ENCODE measurements at places on chromosomes 3 and 15.
A peak's percentile ranks its signal among the peaks of the same experiment; 100 is the strongest.

DNA sequence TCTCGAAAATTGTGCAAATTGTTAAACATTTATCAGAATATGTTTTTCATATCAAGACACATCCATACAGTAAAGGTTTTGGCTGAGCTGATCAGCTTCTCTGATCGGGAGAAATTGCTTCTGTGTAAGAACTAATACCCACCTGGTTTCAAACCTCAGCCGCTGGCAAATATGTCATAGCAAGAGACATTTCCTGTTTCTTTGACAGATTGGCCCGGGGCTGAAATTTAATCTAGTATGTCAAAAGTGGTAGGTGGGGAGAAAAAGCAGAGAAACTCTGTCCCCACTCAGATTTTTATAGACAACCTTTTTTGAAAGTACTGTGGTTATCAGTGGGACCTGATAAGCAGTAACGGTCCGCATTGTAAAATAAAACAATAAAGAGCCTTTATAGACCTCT is 88.8 kb upstream of the SLC24A5 start:
- no peak for DNase-seq

DNA sequence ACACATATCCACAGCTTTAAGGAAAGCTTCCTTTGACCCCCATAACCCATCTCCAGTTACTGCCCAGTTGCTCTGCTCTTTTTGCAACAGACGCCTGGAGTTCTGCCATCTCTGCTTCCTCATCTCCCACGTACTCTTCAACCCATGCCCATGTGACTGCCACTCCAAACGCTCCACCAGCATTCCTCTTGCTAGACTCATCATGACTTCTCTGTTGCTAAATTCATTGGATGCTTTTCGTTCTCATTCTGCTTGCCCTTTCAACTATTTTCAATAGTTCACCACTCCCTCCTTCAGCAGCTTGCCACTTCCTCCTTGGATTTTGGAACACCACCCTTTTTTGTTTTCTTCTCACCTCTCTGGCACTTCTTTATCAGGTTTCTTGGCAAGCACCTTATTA is 2.7 kb upstream of the KNSTRN start:
- DNase-seq: peak; percentile 87

DNA sequence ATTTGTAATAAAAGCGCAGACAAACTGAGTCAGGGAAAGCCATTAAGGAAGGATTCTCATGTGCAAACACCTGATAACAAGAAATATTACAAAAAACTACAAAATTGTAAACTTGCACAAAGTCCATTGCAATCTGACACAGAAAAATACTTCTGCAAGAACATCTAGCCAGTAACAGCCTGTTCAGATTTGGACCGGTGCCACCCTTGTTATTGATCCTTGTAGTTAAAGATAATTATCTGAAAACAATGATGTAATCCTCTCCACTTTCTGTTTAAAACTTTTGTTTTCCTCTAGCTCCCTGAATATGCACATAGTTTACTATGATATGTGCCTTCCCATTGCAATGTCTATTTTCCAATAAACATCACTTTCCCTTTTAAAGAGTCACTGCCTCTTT is 1090.2 kb downstream of the PLOD2 start:
- no peak for DNase-seq

- DNase-seq: no peak
Measured at GRCh38 chr15:84402856-84403608, 167.5 kb downstream of the GOLGA6L4 start.

- DNase-seq: no peak
Measured at GRCh38 chr15:63582718-63583426, 14.3 kb upstream of the FBXL22 start.

GRCh38 chr15:73870700-73871408 is 2.5 kb upstream of the TBC1D21 start:
- peak; percentile 7 for DNase-seq

DNA sequence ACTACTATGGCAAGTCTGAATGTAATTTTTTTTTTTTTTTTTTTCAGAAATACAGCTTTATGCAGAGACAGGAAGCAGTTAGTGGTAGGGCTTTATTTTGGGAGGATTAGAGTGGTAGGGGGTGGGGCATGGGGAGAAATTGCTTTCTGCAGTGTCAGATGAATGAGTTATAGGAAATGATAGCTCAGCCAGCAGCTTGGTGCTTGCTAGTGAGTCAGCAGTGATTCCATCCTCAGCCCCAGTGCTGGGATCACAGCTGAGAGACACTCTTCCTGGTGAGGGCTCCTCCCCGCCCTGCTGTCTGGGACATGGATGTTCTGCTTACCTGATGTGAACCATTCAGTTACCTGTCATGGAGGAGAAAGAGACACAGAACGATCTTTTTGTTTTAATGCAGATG is 39.6 kb downstream of the SEMA6D start:
- peak; percentile 44 for DNase-seq

GRCh38 chr3:21665444-21666100 is 85.4 kb downstream of the ZNF385D start:
- DNase-seq: no peak

GRCh38 chr15:51076524-51077220 is 18.0 kb downstream of the TNFAIP8L3 start:
- DNase-seq: no peak

DNA sequence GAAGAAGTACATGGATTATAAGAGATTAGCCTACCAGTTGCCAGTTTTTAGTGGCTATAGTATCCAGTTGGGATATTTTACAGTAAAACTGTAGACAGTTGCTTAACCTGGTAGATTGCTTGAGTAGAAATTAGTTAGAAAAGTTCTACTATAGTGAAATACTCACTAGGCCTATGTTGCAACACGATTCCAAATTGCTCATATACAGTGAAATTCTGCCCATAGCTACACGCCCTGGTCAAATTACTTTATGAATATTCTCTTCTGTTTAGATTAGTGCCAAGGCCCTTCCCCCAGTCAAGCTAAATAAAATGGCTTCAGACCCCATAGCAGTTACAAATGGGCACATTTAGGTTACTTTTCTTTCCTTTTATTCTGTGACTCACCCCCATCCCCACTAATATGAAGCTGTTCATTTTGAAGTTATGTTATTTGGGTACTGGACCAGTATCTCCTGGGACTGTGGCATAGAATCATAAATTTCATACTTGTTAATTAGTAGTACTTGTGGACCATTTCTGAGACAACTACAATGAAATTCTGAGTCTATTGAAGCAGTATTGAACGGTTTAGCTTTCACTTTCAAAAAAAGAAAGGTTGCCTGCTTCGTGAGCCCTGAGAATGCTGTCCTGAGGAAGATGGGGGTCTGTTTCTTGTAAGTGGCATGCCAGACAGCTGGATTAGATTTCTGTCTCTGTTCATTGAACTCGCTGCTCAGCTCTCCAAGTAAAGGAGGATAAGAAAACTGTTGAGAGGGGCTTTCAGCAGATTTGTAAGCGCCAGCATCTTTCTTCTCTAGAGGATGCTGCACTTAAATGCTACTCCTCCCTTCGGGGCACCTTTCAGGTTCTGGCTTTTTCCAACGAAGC is 65.8 kb upstream of the CFAP20DC start:
- DNase-seq: no peak

DNA sequence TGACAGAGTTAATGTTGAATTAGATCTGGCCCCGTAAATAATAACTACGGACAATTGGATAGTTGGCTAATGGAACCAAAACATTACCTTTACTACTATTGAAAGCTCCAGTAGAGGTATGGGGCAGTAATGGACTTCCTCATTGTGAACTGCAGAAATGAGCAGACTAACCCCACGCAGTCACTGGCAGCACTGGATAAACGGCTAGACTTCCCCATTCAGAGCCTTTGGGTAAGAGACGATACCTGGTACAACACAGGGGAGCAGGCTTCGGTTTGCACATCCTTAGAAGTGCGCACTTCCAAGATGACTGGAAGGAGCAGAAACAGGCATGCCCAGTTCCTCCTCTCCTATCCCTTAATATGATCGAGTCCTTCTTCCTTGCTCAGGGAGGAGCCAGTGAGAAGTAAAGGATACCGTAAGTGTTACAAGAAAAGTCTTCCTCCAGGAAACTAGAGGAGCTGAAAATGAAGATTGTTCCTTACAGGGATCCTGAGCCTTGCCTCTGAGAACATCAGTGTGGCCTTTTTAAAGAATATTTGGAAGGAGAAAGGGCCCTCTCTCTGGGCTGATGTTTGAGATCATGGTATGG is 100.5 kb upstream of the NECTIN3 start:
- no peak for DNase-seq

- DNase-seq: no peak
Measured at GRCh38 chr3:13688824-13689223, 139.9 kb downstream of the FBLN2 start.

- no peak for DNase-seq
Measured at GRCh38 chr15:87537295-87537694, 719.2 kb downstream of the NTRK3 start.

DNA sequence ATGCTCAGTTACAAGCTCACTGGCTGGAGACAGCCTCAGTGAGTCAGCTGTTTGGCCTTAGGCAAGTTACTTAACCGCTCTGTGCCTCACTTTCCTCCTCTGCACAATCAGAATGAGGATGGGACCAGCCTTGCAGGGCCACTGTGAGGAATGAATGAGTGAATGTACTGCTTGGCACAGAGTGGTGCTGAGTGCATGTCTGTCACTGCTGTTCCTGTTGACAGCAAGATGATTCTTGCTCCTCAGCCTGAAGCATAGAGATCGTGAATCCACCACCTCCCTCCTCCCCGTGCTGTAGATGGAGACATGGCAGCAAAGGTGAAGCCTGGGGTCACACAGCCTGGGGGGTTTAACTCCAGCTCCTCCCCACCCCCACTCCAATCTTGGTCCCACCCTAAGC is 14.6 kb upstream of the GRIP2 start:
- no peak for DNase-seq

DNA sequence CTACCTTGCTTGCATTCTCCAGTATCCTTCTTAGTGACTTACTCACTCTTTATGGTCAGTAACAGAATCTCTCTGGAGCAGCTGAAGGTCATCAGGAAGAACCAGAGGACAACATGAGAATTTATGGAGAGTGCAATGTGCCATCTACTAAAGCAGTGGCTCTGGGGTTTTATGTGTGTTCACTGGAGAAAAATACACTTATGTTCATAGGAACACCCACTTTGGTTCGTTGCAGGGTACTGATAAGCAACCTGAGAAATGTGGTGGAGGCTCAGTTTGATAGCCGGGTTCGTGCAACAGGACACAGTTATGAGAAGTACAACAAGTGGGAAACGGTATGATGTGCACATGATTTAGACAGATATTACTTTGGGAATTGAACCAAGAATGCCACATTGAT is 12.8 kb downstream of the CPB1 start:
- DNase-seq: no peak

- peak; percentile 71 for DNase-seq
Measured at GRCh38 chr3:135966271-135966961, 888 bp downstream of the PPP2R3A start.

DNA sequence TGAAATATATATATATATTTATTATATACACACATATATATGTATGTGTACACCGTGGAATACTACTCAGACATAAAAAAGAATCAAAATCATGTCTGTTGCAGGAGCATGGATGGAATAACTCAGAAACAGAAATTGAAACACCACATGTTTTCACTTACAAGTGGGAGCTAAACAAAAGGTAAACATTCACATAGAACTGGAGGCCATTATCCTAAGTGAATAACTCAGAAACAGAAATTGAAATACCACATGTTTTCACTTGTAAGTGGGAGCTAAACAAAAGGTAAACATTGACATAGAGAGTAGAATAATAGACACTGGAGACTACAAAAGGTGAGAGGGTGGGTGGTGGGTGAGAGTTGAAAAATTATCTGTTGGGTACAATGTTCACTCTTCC is 171.5 kb upstream of the GOLIM4 start:
- no peak for DNase-seq

DNA sequence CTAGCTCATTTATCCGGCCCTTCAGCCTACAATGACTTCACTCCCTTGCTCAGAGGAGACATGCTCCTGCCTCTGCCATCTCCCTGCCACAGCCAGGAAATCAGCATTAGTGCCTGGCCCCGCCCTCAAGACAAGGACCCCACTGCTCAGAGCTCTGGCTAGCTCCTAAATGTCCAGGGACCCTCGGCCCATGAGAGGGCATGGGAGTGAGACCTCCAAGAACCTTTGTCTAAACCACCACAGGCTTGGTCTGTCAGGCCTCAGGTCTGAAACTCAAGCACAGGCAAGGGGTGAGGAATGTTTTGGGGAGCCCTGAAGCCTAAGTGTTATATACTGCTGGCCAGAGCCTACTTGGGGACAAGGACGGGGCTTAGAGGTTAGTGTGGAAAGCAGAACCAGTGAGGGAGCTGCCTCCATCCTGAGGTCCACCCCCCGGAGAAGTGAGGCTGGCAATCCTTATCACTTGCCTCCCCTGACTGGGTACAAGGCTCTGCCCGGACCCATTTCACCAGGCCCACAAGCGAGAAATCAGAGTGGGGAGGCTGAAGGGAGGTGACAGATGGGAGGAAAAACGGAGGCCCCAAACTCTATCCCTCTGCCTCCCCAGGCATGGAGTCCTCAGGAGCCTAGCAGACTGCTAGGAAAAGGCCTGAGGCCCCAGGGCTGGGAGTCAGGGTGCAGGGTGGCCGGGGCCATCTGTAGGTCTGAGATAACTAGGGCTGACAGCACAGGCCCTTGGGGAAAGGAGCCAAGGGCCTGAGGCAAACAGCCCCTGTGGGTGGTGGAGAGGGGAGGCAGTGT is 18.8 kb downstream of the SHF start:
- no peak for DNase-seq

DNA sequence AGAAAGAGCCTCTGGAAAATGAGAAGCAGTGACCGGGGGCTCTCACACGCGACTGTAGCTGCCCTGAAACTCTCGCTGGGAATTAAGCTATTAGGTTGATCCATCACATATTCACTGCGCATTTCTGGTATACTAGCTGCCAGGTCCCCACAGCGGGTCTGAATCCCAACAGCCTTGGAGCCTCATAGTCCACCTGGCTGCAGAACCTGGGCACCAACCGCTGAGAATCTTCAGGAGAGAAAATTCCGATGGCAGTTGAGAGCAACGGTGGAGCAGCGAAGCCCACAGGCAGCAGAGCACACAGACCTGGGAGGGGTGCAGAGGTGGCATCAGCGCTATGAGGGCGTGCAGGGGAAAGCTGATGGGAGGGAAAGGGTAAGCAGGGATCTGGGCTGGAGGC is 75.1 kb downstream of the FAM174B start:
- DNase-seq: no peak

DNA sequence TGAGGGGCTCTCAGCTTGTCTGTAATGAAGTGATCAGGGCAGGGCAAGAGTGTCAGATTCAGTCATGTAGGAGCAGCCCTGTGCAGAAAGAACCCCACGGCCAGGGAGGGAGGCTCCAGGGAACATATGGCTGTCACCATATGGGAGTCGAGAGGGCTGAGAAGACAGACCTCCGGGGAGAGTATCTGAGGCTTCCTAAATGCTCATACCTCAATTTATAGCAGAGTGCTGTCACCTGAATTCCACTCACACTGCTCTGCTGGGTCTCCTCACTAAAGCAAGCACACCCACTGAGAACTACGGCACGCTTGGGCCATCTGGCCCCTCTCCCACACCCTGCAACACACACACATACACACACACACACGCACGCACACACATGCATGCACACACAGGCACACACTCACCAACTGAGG is 92.3 kb upstream of the TJP1 start:
- no peak for DNase-seq

DNA sequence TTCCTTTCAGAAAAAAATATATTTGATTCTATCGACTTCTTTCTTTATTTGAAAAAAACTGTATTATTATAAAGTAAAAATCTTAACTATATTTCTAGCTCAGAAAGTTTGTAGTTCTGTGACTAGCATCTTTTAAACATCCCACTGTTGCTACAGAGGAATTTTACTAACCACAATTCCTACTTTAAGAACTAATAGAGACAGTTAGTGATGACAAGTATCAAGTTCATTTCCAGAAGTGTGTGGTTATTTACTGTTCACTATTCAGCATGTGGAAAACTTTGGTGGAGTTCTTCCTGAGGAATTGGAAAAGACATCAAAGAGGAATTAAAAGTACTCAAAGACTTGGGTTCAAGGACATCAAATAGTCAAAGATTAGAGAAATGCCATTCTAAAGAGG is 524.1 kb upstream of the CBLB start:
- DNase-seq: no peak

All from muscle of leg (tissue), 16 donors.